ENCODE measurements at places on chromosomes 2 and 18.

GRCh38 chr2:191065785-191066184 lies 51.8 kb upstream of the STAT1 start:
- no peak for DNase-seq

GRCh38 chr2:238238766-238239542 lies 884 bp downstream of the HES6 start:
- DNase-seq, result no peak

GRCh38 chr2:47767880-47768609 lies 14.9 kb upstream of the MSH6 start:
- peak; percentile 62 for DNase-seq

GRCh38 chr2:47016172-47016913 lies 100.7 kb upstream of the MCFD2 start:
- DNase-seq, result no peak

GRCh38 chr2:211033765-211034164 lies 477.4 kb downstream of the CPS1 start:
- no peak for DNase-seq

DNA sequence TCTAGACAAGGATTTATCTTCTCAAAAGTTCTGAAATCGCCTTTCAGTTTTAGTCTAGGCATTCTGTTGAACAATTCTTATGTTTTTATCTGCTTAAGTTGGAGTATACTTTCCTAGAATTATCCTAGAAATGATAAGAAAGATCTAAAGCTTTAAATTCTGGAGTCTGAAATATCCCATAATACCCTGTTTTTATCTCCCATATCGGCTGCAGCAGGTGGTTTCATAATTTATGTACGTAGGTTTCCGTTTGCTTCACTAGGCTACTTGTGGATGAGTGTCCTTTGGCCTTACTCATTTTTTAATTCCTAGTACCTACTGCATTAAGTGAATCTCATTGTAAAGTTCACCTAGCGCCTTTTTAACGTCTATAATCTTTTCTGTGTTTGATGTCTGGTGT lies 58.5 kb upstream of the MGAT5 start:
- DNase-seq, result no peak

GRCh38 chr2:146458585-146458984 lies 1386.2 kb upstream of the ACVR2A start:
- DNase-seq, result no peak

DNA sequence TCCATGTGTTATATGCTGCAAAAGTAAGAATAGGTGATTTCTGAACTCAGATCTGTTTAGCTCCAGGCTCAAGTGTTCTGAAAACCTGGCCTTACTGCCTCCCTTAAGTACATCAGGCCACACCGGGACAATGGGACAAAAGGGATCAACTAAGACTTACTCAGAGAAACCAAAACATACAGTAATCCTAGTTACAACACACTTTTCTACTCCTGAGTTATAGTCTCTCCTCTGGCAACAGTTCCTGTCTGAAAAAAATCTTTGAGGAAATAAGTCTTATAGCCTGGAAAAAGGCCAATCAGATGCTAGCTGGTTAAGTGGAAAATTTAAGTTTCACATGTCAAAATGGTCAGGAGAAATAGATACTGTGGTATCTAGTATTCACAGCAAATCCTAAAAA lies 5.6 kb downstream of the METTL5 start:
- no peak for DNase-seq

DNA sequence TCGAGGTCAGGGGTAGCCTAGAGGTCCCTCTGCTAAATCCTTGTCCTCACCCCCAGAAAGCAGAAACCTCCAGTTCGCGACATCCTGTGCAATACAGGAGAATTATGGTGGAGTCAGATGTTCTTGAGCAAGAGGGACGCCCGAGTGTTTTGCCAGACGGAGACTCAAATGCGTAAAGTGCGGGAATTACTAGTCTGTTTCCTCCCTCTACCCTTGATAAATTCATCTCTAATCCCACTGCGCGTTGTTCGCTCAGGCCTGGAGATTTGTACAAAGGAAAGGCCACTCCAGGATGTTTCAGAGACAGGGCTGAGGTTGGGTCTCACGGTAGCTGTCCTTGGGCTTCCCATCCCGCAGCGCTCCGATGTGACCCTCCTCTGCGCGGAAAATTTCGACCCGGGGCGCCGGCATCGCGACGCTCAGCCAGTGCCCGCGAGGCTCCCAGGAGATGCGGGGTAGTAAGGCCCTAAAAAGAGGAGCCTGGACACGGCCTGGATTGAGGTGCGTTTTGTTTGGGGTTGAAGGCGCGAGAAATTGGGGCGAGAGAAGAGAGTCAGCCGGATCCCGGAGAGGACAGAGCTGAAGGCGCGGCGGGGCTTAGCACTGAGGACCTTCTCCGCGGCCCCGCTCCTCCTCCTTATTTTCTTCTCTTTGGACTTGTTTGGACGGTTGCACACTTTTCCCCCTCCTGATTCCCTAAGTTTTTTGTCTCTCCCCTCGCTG lies 2.6 kb upstream of the NEUROD1 start:
- no peak for DNase-seq

GRCh38 chr18:13288509-13289133 lies 70.1 kb downstream of the LDLRAD4 start:
- no peak for DNase-seq

DNA sequence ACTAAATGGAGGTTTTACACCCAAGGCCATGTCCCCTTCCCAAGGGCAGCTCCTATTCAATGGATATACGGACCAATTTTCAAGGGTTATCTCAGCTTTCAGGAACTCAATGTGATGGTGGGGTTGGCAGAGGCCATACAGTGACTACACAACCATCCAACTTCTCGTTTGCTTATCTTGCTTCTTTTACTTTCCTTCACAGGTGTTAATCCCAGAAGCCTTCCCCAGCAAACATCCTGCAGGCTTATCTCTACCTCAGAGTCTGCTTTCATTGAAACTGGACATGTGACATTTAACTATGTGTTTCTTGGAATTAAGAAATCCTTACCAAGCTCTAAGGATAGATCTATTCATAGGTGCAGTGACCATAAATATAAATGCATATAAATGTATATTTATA lies 443.8 kb upstream of the CDH20 start:
- no peak for DNase-seq
